ENCODE measurements at places on chromosomes 13 and 19.

GRCh38 chr13:109301726-109302125 is 484.7 kb downstream of the IRS2 start:
- no peak for DNase-seq

DNA sequence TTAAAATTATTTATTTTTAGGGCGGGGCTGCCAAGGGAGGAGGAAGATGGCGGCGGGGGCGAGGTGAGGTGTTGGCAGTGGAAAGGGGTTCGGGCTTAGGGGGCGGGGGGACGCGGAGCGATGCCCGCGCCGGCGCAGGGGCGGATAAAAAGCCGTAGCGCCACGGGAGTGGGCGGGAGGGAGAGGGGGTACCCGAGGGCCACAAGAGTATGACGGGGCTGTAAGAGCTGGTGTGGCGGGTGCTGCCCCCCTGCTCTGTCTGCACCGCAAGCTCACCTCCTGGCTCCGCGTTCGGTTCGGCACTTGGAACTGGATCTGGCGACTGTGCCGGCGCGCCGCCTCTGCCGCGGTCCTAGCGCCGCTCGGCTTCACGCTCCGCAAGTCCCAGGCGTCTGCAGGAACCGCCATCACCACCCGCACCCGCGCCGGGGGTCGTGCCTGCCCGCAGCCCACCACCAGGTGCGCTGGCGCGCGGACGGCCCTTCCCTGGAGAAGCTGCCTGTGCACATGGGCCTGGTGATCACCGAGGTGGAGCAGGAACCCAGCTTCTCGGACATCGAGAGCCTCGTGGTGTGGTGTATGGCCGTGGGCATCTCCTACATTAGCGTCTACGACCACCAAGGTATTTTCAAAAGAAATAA is 265.2 kb upstream of the SGCG start:
- no peak for DNase-seq

DNA sequence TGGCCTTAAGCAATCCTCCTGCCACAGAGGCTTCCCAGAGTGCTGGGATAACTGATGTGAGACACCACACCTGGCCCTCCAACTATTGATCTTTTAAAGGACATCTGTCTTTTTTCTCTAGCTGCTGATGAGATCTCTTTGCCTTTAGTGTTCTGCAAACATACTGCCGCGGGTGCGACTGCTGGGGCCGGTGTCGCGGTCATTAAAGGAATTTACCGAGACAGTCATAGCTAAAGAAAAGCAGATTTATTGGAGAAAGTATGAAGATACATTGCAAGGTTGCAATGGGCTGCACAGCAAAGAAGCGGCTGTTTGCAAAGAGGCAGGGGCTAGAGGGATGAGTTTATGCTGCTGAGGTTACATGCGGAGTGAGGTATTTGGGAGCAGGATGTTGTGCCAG is 31.2 kb upstream of the LRRC4B start:
- DNase-seq = no peak

- DNase-seq = peak; percentile 19
Measured at GRCh38 chr13:46831588-46832194, 34.7 kb upstream of the ESD start.

DNA sequence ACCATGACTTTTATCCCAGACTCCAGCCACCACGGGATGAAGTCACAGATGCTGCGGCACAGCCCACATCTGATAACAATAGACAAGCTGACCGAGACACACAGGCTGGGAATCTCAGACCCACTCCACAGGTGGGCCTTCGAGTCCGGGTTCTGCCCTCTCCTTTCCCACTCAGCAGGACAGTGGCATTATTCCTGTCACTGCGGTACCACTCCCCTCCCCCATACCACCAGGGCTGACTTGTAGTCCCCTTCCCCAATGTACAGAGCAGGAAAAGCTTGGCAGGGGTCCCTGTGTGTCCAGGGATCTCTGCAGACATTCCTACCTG is 179 bp upstream of the AMER2 start:
- no peak for DNase-seq

DNA sequence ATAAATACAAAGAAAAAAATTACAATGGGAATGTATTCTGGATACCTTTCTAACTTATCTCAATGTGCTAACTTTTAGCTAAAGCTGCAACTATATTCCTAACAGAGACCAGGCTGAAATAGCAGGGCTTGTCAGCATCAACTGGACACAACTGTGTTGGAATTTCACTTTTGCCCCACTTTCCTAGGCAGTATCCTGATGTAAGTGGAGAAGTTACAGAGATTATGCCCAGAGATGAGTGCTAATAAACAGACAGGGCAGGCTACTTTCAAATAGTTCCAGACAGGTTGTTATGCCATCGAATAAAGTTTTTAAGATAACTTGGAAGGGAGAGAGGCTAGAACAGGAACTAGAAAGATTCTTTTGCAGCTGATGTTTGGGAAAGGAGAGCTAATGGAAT is 201.9 kb downstream of the KCTD12 start:
- no peak for DNase-seq

DNA sequence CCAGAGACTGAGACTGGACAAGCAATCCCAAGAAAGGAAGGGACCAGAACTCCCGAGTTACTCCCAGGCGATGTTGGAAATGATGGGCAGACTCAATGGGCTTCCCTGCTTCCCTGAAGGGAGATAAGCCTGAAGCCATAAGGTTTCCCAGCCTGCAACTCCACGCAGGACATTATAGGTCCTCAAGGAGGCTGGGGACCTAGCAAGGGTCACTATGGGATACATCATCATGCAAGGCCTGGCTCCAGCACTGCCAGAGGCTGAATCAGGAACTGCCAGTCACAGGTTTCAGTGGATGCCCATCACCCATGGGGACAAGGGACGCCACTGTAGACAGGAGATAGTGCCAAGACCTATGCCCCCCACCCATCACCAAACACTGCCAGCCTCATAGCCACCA is 338.7 kb downstream of the IRS2 start:
- no peak for DNase-seq

- no peak for DNase-seq
Measured at GRCh38 chr13:98775844-98776598, 23.5 kb upstream of the SLC15A1 start.

- DNase-seq = no peak
Measured at GRCh38 chr13:60924856-60925255, 490.8 kb downstream of the PCDH20 start.

DNA sequence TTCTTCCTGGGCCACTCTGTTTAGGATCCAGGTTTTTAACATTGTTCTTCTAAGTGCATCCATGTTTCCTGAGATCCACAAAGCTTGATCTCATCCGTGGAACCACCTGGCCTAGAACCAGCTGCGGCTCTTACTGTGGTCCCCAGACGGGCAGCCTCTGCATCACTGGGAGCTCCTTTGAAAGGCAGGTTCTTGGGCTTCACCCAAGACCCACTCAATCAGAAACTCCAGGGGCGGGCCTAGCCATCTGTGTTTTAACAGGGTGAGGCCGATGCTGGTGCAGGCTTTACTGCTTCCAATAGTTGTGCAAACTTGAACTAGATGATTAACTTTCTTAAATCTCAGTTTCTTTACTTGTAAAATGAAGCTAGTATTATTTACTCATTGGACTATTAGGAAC is 605.7 kb downstream of the FGF9 start:
- no peak for DNase-seq

- no peak for DNase-seq
Measured at GRCh38 chr13:26377038-26377437, 123.1 kb downstream of the CDK8 start.

DNA sequence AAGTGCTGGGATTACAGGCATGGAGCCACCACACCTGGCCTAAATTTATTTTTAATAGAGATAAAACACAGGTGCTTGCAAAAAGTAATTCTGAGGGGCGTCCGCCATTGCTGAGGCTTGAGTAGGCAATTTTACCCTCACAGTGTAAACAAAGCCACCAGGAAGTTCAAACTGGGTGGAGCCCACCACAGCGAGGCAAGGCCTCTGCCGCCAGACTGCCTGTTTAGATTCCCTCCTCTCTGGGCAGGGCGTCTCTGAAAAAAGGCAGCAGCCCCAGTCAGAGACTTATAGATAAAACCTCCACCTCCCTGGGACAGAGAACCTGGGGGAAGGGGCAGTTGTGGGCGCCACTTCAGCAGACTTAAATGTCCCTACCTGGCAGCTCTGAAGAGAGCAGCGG is 50.7 kb downstream of the B3GLCT start:
- DNase-seq = no peak

- DNase-seq = no peak
Measured at GRCh38 chr13:32164622-32165268, 133.2 kb downstream of the FRY start.

- DNase-seq = no peak
Measured at GRCh38 chr19:55778331-55778730, 9.4 kb downstream of the RFPL4AL1 start.

DNA sequence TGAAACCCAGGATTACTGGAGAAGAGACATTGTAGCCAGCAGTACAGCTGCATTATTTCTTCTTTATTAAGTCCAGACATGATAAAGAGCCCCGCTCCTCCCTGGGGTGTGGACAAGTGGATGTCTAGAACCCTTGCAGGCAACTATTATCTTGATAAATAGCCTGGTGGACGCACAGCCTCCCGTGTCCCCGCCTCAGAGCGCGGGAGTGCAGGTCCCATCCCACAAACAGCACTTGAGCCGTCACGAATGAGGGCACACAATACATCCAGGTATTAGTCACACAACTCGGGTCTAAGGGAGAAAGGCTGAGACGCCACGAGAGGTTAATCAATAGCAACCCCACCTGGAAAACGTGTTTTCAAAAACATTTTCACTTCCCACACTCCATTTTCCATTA is 213.2 kb upstream of the SOX1 start:
- no peak for DNase-seq

DNA sequence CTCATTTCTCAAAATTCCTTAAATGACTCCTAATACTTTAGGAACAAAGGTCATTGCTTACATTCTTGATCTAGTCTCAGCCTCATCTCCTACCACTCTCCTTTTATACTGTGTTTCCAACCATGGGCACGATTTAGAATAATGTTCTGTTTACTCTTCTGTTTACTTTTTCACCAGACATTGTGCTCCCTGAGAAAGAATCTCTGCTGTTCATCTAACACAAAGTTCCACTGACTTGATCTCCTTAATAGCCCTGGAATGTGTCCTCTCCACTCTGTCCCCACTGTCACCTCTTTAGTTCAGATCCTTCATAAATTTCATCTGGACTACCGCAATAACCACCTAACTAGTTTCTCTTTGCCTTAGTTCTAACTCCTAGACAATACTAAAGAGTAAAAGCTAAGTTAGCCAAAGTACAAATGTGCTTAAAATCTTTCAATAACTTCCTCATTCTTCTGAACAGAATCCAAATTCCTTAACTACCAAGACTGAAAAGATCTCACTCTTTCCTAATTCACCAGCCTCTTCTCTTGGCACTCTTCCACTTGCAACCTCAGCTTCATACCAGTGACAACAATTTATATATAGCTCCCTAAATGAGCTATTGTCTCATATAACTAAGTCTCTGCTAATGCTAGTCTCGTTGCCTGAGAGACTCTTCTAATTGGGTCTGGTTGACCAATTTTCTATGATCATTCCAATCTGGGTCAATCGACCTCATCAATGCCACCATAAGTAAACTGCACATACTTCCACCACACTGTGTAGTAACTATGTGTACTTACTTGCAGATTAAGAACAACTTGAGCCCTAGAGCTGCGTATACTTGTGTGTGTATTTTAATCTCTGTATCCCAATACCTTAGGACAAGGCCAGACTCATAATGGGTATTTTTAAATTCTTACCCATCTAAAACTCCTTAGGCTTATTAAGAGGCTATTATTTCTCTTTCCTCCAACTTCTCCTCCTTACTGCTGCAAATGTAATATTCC is 179.9 kb downstream of the VWA8 start:
- DNase-seq = no peak

DNA sequence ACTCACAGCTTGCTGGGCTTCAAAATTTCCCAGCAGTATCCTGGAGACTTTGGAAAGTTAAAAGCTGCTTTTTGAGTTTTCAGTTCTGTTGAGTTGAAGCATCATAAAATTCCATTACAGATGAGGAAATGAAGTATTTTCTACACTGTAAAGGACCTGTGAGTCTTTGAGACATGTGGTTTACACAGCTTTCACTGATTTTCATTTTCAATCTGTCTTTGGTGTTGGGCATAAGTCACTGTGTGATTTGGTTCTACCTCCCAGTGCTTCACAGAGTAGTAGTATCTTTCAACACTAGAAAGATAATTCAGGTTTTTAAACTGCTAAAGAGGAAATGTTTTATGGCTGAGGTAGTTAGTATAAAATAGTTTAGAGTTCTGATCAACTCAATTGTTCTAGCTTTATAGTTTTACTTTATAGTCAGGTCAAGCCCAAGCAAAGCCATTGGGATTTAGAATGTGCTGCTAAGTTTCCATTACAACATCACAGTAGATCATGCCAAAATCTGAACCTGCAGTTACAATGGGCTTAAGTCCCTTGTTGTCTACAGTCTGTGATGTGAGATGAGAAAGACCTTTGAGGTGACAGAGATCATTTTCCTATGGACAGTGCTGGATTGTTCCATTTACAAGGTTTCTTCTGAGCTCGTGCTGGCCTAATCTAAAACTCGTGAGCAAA is 161.6 kb downstream of the FLT1 start:
- DNase-seq = no peak

GRCh38 chr13:104953588-104953987 is 1581.9 kb downstream of the EFNB2 start:
- no peak for DNase-seq

GRCh38 chr19:56159009-56159559 is 16.7 kb upstream of the GALP start:
- no peak for DNase-seq

DNA sequence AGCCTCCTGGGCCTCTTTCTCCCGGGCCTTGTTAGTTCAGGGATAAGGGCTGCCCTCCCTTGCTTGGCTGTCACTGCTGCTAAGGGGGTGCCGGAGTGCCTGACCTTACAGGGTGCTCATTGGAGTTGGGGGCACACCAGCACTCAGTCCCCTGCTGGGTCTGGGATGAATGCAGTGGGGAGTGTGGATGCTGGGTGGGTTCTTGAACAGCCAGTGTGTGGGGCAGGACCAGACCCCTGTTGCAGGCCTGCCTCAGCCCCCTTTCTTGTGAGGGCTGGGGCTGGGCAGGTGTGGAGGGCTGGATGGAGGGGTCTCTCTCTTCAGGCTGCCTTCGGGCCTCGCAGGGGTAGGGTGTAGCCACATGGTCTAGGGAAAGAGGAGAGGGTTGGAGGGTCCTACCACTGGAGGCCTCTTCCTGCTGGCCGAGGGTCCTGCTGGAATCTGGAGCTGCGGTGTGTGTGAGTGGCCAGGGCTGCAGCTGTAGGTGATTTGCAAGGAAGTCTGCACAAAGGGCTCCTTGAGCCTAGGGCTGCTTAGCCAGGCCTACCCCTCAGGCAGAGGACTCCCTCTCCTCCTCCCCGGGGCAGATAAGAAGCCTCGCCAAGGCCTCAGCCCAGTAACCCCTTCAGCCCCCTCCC is 3.2 kb downstream of the CEBPA start:
- DNase-seq = no peak

DNA sequence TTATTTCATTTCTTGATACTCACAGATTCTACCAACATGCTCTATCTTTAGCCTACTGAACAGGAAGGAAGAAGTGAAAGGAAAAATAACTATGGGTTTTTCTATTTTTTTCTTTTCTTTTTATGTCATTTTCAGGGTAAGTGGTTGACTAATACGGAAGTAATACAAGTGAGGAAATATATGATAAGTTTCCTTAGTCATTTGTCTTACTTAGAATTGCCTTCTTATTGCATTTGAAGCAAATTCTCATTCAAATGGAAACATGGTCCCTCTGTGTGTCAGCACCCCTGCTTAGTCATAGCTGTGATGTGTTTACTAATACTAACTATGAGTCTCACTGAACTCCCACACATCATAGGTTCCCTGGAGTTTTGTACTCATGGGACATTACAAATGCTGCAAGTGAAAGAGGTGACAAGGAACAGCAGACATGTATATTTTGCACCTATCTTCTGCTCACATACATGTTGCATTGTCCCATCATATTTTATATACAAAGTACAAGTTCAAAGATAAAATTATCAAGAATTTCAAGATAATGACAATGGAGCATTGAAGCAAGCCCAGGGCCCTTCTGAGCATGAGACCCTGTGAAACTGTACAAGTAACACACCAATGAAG is 60.1 kb downstream of the DCT start:
- peak; percentile 41 for DNase-seq

Measured in stimulated activated CD4-positive, alpha-beta T cell treated with anti-CD3 and anti-CD28 coated beads, Interleukin-15, amount 100 ng/mL, for 48 hours (primary cell).